H54 (cell line): ENCODE measurements at places on chromosomes 2 and 18.

- DNase-seq = no peak
These were observed 109.5 kb upstream of the DAPL1 start for GRCh38 chr2:158685646-158686045.

DNA sequence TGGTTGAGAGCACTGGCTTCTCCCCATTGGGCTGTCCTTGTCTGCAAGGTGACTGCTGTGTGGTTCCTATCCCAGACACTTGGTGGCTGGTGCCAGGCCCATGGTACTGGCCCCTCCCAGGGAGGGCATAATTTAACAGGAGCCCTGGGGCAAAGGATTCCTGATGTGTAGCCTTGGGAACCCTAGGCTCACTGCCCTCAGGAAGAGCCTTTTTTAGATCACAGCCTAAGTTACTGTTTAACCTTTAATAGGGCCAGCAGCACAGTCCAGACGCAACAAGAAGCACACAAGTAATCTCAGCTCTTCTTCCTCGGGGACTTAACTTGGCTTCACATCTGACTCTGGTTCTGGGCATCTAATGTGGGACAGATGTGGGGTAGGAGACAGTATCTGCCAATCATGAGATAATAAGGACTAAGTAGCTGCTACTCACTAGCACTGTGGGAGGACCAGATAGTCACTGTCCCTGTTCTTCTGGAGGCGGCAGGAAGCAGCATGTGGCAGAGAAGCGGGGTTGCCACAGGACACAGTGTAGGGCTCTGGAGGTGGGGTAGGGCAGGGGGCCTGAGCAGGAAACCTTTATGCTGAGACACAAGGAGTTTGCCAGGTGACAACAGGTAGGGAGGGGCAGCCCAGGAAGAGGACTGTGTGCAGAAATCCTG lies 136.3 kb downstream of the TMEM17 start:
- DNase-seq = no peak

GRCh38 chr18:74370115-74370514 lies 54.5 kb downstream of the C18orf63 start:
- DNase-seq = no peak

GRCh38 chr2:151549191-151549590 lies 139.5 kb downstream of the RIF1 start:
- DNase-seq = no peak
